NCI-H774 (cell line): ENCODE measurements at places on chromosomes 16 and 17.

DNA sequence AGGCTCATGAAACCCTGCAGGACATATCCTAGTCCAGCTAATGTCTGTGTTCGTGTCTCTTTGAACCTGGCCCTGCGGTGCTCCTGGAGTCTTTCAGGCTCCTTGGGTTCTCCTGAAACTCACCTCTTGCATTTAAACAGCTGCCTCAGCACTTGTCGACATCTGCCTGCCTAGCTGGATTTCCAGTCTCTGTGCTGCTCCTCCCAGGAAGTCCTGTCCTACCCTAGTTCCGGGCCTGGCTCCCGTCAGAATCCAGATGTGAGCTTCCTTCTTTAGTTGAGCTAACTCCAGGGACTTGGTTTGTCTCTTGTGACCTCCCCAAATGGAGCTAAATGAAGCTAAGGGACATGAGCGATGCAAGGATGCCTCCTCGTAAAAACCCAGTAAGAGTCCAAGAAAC, 155.2 kb upstream of the PIRT start:
- no peak for DNase-seq

DNA sequence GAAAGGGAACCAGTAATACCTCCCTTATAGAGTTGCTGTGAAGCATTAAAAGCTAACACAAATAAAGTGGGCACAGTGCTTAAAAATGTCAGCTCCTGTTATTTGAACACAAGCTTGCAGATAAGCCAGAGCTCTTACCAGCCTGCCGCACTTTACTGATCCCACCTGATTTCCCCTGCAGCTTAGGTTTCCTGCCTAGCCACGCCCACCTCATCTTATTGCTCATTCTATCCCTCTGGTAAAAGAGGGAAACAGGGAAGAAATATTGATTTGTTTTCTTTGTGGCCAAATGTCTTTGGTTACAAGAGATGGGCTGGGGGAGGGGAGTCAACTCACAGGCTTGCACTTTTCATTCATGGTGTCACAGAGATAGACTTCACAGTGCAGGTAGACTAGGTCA, 9.6 kb upstream of the GP2 start:
- no peak for DNase-seq

GRCh38 chr16:31085873-31086628, 2.7 kb downstream of the PRSS53 start:
- DNase-seq: no peak

DNA sequence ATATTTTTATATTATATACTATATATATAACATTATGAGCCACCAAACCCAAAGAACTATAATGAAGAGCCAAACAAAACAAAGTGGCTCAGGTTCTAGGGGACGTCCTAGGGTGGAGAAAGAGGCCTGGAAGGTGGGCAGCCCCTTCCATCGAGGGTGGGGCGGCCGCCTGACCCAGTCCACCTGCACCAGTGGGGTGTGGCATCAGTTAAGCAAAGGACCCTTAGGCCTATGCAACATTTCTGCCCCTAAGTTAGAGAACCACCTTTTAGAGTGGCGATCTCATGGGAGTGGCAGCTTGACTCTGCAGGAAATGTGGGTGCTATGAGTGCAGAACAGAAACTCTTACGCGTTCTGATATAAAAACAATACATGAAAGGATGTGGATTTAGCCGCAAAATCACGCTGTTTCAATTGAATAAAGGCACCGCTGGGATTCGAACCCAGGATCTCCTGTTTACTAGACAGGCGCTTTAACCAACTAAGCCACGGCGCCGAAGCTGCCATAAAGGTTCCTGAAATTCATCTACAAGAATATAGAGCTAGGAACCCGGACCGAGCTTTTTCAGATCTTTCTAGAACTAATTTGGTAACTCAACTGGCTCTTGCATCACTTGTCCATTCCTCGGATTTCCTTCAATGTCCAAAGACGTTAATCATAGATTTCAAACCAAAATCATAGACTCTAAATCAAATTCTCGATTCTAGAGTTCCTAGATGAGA, 15.6 kb upstream of the AURKB start:
- no peak for DNase-seq

DNA sequence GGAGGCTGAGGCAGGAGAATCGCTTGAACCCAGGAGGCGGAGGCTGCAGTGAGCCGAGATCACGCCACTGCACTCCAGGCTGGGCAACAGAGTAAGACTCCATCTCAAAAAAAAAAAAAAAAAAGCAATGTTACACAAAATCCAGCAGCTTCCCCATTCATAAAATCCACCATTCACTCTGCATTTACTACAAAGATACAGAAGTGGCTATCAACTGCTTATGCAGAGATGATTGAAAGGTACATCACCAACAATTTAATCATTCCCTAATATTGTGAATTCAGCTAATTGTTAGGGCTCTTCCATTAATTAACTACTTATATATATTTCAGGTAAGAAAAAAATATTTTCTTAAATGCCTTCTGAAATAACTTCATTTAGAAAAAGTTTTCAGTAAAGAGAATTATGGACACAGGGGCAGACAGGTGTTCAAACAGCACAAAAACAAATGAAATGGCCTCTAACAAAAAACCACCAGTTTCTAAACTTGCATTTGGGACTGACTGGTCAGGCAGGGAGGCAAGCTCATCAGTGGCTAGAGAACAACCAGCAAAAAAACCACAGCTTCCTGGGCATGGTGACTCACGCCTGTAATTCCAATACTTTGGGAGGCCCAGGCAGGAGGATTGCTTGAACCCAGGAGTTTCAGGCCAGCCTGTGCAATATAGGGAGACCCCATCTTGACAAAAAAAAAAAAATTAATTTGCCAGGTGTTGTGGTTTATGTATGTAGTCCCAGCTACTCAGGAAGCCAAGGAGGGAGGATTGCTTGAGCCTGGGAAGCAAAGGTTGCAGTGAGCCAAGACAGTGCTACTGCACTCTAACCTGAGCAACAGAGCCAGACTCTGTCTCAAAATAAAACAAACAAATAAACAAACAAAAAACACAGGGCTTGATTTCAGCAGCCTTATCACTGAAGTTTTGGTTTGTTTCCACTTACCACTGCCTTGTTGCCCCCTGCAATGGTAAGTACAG, 26.3 kb downstream of the ERN1 start:
- DNase-seq: no peak

DNA sequence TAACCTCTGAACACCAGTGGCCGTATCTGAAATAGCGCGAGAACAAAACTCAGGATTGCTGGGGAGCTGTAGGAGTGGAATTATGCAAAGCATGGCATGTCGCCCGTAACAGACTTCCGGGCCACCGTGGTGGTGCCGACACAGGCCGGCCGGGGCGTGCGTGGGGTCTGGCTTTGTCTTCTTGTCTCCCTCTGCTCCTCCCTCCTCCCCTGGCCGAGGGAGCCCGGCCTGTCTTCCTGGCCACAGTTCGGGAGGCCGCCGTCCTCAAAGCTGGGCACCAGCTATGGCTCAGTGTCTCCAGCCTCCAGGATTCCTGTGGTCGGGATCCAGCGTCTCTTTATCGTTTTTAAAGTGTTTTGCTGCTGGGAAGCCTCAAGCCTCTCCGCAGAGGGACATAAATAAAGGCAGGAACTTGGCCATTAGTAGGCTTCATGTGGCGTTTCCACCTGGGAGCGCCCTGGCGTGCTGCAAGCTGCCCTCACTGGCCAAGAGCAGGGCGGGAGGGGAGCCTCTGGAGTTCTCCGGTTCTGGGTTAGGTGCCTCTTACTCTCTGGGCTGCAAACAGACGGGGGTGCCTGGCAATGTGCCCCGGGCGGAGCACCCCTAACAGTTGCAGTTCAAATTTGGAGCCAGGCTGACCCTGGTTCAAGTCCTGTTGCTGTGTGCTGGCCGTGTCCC, 22.0 kb upstream of the NPTX1 start:
- no peak for DNase-seq

GRCh38 chr16:27347930-27348685, 34.3 kb downstream of the IL4R start:
- no peak for DNase-seq

DNA sequence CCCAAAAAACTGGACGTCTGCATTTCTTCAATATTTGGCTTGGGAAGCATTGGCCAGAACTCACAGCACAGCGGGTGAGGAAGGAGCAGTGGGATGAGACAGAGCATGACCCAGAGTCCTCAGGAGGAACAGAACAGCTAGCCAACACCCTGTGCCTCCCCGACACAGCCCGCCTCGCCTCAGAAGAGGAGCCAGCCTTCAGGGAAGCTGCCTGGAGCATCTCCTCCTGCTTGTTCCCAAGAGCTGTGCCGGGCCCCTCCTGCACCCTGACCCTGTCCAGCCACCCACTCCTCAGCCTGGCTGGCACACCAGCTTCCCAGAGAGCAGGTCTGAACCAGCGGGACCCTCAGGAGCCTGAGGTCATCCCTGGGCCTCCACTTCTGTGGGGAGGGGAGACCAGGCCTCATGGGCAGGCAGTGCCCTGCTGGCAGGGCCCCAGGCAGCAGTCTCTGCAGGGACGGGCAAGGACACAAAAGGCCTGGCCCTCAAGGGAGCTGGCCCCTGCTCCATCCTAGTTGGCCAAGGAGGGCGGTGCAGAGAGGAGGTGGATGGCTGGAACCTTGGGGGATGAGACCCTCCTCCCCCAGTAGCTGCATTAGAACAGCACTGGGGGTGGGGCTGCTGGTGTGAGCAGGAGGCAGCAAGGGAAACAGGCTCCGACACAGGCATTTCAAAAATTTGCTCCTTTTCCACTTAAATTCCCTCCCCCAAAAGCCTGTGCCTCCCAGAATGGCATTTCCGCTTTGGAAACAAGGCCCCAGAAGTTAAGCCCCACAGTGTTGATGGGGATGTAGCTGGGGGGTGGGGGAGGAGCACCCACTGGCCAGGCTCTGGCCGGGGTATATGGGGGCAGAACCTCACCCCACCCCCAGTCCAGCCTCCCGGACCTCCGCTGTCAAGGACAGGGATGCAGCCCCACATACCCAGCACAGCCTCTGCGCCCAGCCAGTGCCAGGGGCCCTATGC, 1.8 kb upstream of the BCAR1 start:
- no peak for DNase-seq

DNA sequence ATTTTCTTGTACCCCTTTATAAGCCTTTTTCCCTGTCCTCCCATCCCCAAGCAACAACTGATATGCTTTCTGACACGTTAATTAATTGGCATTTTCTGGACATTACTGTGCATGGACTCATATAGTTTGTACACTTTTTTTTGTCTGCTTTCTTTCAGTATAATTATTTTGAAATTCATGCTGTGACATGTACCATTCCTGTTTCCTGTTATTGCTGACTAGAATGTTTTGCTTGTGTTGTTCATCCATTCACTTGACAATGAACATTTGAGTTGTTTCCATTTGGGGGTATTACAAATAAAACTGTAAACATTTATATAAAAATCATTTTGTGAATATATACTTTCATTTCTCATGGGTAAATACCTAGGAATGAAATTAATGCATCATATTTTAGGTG, 50.6 kb downstream of the RBBP6 start:
- no peak for DNase-seq

DNA sequence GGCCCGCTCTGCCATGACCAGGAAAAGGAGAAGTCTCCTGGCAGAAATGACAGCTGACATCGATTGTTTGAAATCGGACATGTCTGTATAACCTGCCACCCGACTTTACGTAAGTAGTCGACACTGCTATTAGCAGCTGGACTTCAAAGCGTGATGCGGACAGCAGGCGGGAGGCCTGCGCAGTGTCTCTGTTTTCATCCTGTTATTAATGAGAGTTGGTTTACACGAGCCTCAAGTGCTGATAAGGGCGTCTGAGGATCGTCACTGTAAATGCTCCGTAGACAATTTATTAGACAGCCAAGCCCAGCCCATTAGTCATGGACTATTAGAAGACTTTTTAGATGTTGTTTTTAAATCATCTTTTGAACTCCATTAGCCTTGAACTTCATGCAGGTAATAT, 328.3 kb downstream of the FOXL1 start:
- DNase-seq: no peak

DNA sequence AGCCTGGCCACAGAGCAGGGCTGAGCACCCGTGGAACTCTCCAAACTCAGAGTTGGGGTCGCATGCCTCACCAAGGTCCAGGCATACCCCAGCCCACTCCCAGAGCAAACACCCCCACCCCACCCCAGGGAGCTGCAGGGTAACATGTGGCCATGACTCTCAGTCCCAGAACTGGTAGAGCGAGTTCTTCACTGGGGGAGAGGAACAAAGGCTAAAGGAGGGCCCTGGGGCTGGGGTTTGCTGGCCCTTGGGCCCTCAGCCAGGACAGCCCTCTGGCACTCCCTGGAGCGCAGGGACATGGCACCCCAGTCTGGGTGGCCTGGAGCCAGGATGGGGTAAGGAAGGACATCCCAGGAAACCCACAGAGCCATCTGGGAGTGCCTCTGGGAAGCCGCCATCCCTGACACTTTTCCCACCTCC, 4.2 kb downstream of the HID1 start:
- peak; percentile 8 for DNase-seq

- DNase-seq: no peak
Measured at GRCh38 chr16:84356591-84357116, 11.7 kb upstream of the ATP2C2 start.

- DNase-seq: no peak
Measured at GRCh38 chr16:13902052-13902451, 17.9 kb upstream of the ERCC4 start.

- no peak for DNase-seq
Measured at GRCh38 chr16:21710938-21711337, 47.2 kb downstream of the OTOA start.

DNA sequence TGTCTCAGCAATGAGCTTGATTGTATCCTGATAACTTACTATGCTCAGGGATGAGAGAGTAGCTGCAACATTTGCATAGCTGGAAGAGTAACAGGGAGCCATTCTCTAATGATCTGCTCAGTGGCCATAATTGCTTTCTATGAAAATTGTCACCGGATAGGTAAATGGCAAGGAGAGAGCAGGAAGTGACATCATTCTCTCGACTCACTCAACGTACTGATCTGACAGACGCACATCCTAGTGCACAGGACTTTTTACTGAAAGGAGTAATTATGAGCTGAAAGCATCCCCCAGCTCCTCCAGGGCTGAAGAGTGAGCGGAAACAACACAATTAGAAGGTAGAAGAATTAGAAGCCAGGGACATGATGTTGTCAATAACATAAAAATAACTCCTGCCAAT, 71.8 kb downstream of the IRX5 start:
- DNase-seq: no peak

DNA sequence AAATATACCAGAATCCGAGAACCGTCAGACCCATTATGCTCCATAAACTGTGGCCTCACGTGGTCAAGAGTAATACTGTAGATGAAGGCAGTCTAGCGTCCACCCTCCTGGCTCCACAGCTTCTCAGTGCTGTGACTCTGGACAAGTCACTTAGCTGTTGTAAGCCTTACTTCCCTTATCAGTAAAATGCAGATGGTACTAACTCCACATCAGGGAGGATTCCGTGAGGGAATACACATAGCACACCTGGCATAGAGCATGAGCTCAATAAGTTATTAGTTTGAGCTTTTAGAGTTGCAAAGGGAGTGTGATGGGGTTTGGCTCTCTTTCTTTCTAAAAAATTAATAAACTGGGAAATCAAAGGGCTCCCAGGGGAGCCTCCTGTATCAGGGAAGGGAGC, 49.9 kb downstream of the CDYL2 start:
- no peak for DNase-seq

GRCh38 chr17:63116228-63116627, 150.2 kb downstream of the TANC2 start:
- no peak for DNase-seq

- DNase-seq: no peak
Measured at GRCh38 chr16:66844342-66845079, at the start of gene CA7. Gene CA7 (plus strand): TSS chr16:66844414. CDS start chr16:66844488, 74 bp downstream.
